IPS-NIHi11 (cell line): ENCODE measurements at places on chromosomes 4 and X.
A peak's percentile ranks its signal among the peaks of the same experiment; 100 is the strongest.

- DNase-seq, result no peak
Observed at GRCh38 chr4:10007793-10008608, 13.3 kb downstream of the SLC2A9 start.

GRCh38 chr4:67713529-67714247, 12.7 kb upstream of the UBA6 start:
- no peak for DNase-seq

- DNase-seq, result no peak
Observed at GRCh38 chr4:67103001-67103747, 442.1 kb downstream of the CENPC start.

- no peak for DNase-seq
Observed at GRCh38 chr4:27088491-27088890, 227.8 kb downstream of the STIM2 start.

GRCh38 chrX:65987811-65988210, 52.1 kb downstream of the VSIG4 start:
- no peak for DNase-seq

- no peak for DNase-seq
Observed at GRCh38 chr4:183434666-183435190, 9.7 kb upstream of the CDKN2AIP start.

DNA sequence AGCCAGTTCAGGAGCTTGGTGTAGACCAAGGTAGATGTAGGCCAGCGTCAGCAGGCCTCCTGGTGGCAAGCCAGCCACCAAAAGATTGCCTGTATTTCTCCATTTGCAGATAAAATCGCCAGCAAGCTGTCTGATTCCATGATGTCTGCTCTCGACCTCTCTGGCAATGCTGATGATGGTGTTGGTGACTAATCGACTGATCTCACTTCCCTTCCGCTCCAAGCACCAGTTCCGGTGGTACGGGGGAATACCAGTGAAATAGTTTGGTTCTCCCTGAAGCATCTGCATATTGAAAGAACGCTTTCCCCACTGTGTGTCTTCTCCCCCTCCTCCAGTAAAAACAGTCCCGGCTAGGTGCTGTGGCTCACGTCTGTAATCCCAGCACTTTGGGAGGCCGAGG, 30.4 kb downstream of the GNL3L start:
- DNase-seq, result no peak

DNA sequence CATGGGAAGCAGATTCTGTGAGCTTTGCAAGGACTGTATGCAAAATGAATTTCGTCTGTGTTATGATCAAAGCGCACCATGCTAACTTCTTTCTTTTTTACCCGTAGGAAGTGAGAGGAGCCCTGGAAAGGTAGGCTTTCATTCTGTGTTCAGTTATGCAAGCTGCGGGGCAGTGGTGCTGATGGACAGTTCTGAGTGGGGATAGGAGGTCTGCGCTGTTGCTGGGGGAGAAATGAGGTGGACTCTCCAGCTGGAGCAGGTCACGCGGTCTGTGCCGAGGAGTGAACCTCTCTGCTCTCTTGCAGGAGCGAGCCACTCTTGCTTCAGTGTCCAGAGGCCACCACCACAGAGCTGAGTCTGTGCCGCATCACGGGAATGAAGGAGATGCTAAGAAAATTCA, 4.5 kb downstream of the TRIML1 start:
- DNase-seq, result no peak

DNA sequence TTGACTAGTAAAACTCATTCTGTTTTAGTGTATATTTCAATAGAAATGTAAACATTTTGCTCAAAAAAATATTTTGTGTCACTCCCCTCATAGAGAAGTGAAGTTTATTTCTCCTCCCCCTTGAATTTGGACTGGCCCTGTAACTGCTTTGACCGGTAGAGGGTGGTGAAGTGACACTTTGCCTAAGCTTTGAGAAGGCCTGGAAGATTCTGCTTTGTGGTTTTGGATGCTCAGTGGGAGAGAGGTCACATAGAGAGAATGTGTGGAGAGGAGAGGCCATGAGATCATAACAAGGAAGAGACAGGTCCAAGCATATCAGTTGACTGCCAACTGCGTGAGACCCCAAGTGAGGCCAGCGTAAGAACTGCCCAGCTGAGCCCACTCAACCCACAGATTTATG, 19.1 kb upstream of the ARX start:
- DNase-seq, result no peak

GRCh38 chr4:79920163-79920853, 152.7 kb downstream of the ANTXR2 start:
- no peak for DNase-seq

GRCh38 chr4:142423861-142424260, 422.2 kb downstream of the INPP4B start:
- DNase-seq, result no peak

GRCh38 chrX:13367950-13368349, 48.1 kb upstream of the ATXN3L start:
- no peak for DNase-seq

GRCh38 chr4:88911246-88912212, 145.5 kb downstream of the FAM13A start:
- DNase-seq, result no peak

- peak; percentile 94 for DNase-seq
Observed at GRCh38 chr4:173334891-173335752, 964 bp upstream of the HMGB2 start.

GRCh38 chr4:152479428-152480026, 56.4 kb downstream of the FBXW7 start:
- no peak for DNase-seq

- DNase-seq, result no peak
Observed at GRCh38 chr4:3736290-3736689, 29.9 kb upstream of the ADRA2C start.

- DNase-seq, result peak; percentile 10
Observed at GRCh38 chrX:109281483-109282275, 200.2 kb downstream of the GUCY2F start.

DNA sequence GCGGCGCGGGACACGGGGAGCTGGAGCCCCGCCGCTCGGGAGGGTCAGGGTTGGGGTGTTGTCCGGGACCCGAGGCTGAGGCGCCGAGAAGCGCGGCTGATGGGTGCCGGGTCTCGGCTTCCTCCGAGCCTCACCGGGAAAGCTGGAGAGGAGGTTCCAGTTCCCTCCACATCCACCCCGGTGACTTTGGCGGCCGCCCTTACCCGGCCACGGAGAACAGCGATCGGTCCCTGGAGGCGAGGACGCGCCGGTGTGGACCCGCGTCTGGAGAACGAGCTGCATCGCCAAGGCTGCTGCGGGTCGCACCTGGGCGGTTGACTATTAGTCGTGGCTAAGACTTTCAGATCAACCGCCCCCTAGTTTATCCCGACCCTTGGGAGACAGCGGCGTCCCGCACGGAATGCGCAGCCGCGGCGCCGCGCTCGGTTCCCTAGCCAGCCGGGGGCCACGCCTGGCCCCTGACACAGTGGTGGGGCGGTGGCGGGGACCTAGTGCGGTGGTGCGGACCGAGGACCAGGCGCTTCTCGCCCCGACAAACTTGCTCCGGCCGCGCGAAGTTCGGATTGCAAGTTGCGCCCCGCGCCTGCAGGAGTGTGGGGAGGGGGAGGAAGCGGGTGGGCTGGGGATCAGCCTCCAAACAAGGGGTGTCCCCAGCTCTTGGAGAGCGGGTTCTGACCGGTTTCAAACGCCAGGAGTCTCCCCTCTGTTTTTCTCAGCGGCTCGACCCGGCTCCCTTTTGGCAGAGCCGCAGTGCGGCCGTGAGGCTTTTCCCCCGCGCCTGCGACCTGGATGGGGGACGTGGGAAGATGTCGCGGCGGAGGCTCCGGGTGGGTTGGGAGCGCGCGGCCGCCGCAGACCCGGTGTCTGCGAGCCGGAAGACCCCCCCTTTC, 568 bp downstream of the FHDC1 start:
- peak; percentile 81 for DNase-seq

GRCh38 chr4:175034986-175035705, 117.0 kb downstream of the ADAM29 start:
- DNase-seq, result no peak

DNA sequence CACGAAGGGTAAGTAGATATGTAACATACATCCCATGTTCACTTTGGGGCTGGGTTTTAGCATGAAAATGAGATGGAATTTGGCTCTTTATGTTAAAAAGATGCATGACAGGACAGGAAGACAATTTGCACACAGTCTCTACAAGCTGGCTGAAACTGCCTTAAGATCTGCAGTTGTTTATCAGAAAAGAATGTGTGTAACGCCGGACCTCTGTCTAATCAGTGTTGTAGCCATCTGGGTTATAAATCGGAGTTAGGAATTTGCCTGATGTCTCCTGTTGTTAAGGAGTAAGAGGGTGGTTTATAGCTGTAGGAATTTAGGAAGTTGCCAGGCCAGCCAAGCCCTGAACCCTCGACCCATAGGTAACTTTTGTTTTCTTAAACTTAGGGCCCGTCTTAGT, 562.9 kb upstream of the FAT1 start:
- no peak for DNase-seq

DNA sequence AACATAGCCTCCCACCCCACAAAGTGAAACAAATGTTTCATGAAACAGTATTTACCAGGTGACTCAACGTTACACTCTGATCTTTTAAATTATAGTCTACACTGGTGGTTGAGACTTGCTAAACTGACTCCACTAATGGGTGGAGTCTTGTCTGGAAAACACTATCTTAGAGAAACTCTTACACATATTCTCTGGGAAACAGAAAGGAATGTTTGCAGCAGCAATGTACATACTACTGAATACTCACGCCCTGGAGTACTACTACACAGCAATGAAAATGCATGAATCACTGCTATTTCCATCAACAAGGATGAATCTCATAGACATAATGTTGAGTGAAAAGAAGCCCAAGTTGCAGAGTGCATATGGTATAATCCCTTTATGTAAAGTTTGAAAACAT, 208.5 kb upstream of the IGFBP7 start:
- DNase-seq, result no peak

GRCh38 chr4:106502106-106502699, 133.6 kb upstream of the GIMD1 start:
- DNase-seq, result peak; percentile 62
